ENCODE measurements at places on chromosomes 7 and 10.

DNA sequence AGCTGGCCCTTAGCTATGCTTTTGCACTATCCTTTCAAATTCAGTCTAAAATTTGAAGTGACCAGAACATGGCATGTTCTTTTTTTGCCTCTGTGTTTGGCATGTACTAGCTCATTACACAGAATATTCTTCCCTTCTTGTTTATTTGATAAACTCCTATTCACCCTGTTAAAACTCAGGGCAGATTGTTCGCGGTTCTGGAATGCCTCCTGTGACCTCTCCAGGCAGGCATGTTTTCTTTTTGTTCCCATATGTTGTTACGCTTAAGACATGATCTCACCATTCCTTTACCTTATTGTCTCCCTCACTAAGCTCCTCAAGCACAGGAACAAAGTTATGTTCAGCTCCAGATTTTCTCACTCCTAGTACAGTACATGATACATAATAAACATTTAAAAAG, 181.7 kb downstream of the CCSER2 start:
- peak; percentile 6 for DNase-seq

GRCh38 chr7:152543799-152544198, 108.0 kb upstream of the KMT2C start:
- no peak for DNase-seq

DNA sequence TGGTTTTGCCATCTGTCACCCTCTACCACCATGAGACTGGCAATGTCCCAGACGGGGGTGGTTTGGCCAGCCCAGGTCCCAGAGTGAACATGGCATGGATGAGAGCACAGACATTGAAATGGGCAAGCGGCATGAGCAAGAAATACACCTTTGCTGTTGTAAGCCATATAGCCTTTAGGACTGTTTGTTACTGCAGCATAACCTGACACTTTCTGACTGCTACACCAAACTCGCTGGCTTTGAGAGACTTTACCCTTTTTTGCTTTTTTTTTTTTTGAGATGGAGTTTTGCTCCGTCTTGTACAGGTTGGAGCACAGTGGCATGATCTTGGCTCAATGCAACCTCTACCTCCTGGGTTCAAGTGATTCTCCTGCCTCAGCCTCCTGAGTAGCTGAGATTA, 5.2 kb upstream of the MUC3A start:
- DNase-seq: no peak

DNA sequence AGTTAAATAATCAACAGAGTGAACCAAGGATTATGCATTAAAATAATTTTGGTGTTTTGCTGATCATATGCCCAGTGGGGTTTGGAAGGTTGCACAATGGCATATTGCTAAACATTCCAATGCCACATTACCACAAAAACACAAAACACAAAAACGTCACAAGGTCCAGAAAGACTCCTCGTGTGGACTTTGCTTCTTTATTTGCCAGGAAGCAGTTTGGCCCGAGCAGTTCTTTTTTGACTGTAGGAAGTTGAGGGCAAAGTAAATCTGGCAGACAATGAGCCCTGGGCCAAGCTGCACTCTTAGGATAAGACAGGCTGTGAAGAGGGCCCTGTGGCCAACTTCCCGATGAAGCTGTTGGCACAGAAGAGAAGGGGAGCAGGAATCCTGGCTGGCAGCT, 39.2 kb upstream of the SLC35B4 start:
- DNase-seq: no peak

Data from fibroblast of skin of left biceps (primary cell).